ENCODE measurements at places on chromosomes 3 and 15. TPM values are rescaled to one million over a fixed set of nuclear protein-coding genes. Genes with fewer than 3 reads are reported as not detected.

DNA sequence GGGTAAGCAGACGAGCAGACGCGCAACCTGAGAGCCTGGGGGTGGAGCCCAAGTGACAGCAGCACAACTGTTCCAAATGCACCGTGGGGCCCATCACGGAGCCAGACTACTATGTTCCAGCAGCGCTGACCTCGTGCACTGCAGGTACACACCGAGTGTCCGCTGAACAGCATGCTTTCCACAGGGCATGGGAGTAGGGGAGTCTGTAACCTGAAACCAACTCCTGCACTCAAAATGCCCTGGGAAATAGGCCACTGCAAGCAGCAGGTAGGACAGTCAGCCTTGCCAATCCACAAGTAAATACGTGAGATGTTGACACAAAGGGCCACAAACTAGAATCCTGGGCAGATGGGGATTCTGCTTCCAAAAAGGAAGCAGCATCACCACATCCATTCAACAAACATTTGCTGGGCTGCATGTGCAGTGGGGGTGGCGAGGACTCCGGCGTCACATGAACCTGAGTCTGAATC is 73.9 kb downstream of the TBC1D2B start:
- H3K27me3 ChIP-seq: no peaks in the 10 kb centered on the region
- H3K4me3 ChIP-seq: no peak overlapping the region
- no peak for DNase-seq
- H3K4me1 ChIP-seq: peaks cover 39% of the 10 kb centered on the region

- H3K4me3 ChIP-seq: peak within 1 kb of the TSS; percentile 67
- peaks cover 2% of the 10 kb centered on the region for H3K36me3 ChIP-seq
- peaks cover 7% of the 10 kb centered on the region for H3K4me1 ChIP-seq
Observed at GRCh38 chr3:142963516-142964448, at the start of gene PAQR9. Gene PAQR9, minus strand, starts transcription at chr3:142963674. Its CDS starts 338 bp downstream, at chr3:142963336.

DNA sequence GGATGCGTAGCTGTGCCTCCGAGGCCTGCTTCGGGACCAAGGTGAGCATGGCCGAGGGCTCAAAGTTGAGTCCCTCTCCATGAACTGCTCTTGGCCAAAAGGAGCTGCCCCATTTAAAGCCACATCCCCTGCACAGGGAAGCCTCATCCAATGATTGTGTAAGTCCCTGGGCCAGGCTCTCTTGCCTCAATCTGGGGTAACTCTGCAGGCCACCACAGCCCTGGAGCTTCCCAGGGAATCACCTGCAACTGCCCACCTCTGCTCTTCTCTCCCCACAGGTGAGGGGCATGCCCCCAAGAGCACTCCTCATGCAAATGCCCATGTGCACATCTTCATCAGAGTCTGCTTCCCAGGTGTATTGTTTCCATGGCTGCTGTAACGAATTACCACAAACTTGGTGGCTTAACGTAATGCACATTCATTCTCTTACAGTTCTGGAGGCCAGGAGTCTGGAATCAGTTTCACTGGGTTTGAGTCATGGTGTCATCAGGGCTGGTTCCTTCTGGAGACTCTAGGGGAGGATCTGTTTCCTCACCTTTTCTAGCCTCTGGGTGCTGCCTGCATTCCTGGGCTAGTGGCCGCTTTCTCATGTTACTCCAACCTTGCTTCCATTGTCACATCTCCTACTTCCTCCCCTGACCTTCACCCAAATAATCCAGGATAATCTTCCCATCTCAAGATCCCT is 25.0 kb upstream of the LOXL1 start:
- DNase-seq: no peak
- peaks cover 9% of the 10 kb centered on the region for H3K4me1 ChIP-seq
- H3K27me3 ChIP-seq: peaks cover 4% of the 10 kb centered on the region
- H3K4me3 ChIP-seq: no peak overlapping the region

- no peak for DNase-seq
- H3K4me3 ChIP-seq: no peak overlapping the region
- no peak overlapping the region for H3K27ac ChIP-seq
Observed at GRCh38 chr3:151816091-151816604, 2.2 kb downstream of the AADAC start.

GRCh38 chr3:117600112-117600511 is 890.5 kb downstream of the TUSC7 start:
- H3K27ac ChIP-seq: no peak overlapping the region
- DNase-seq: no peak
- no peaks in the 10 kb centered on the region for H3K4me1 ChIP-seq
- no peak overlapping the region for H3K4me3 ChIP-seq

- H3K4me3 ChIP-seq: no peak overlapping the region
- no peak for DNase-seq
- no peaks in the 10 kb centered on the region for H3K4me1 ChIP-seq
- no peaks in the 10 kb centered on the region for H3K36me3 ChIP-seq
Observed at GRCh38 chr3:147652651-147653366, 243.6 kb downstream of the ZIC1 start.

- H3K27ac ChIP-seq: no peak overlapping the region
- peaks cover 20% of the 10 kb centered on the region for H3K4me1 ChIP-seq
- no peak overlapping the region for H3K4me3 ChIP-seq
- H3K36me3 ChIP-seq: peaks cover 64% of the 10 kb centered on the region
- DNase-seq: no peak
- H3K27me3 ChIP-seq: no peaks in the 10 kb centered on the region
Observed at GRCh38 chr3:81753416-81754027, 7.9 kb downstream of the GBE1 start.

DNA sequence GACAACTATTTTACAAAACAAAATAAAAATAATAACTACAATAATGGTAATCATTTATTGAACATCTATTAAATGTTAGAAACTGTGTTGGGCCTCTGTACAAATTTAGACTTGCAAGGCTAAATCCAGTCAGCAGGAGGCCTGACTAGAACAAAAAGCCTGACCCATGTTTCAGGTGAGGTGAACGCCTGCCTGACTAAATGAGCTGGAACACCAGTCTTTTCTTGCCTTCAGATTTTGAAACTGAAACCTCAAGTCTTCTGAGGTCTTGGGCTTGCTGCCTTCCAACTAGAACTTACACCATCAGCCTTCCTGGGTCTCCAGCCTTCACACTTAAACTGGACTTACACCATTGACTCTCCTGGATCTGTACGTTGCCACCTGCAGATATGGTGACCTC is 706.9 kb downstream of the TBL1XR1 start:
- no peak overlapping the region for H3K4me3 ChIP-seq
- DNase-seq: no peak
- H3K36me3 ChIP-seq: no peaks in the 10 kb centered on the region
- no peaks in the 10 kb centered on the region for H3K4me1 ChIP-seq

- no peak for DNase-seq
- H3K27me3 ChIP-seq: no peaks in the 10 kb centered on the region
- H3K36me3 ChIP-seq: peaks cover 59% of the 10 kb centered on the region
- peaks cover 20% of the 10 kb centered on the region for H3K4me1 ChIP-seq
- no peak overlapping the region for H3K27ac ChIP-seq
- no peak overlapping the region for H3K4me3 ChIP-seq
Observed at GRCh38 chr3:125042725-125043406, 12.9 kb downstream of the HEG1 start.

DNA sequence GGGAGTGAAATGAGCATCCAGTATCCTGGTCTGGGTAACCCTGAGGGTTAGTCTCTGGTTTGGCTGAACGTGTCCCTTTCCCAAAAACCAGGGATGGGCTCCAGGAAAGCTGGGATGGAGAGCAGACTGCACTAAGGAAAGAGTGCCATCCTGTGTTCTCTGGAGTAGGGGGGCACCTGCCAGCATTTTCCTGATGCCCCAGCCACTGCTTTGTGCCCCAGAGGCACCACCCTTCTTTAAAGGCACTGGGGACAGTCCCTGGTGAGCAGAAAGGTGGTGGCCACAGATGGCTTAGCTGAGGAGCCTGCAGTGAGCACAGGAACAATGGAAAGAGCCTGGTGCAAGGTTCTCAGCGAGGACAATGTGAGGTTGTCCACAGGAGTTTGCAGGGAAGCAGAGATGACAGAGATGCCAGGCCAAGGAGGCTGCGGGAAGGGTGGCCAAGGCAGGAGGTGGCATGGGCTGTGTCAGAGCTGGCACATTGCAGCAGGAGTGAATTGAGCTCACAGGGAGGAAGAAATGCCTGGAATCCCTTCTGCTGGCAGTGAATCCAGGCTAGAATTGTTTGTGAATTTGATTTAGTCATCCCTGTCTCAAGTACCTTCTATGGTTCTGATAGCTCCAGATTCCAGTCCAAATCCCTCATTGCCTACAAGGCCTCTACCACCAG is 39.9 kb downstream of the AMOTL2 start:
- H3K4me1 ChIP-seq: no peaks in the 10 kb centered on the region
- H3K27ac ChIP-seq: no peak overlapping the region
- no peak overlapping the region for H3K4me3 ChIP-seq
- H3K36me3 ChIP-seq: no peaks in the 10 kb centered on the region
- no peak for DNase-seq
- H3K27me3 ChIP-seq: peaks cover 3% of the 10 kb centered on the region

DNA sequence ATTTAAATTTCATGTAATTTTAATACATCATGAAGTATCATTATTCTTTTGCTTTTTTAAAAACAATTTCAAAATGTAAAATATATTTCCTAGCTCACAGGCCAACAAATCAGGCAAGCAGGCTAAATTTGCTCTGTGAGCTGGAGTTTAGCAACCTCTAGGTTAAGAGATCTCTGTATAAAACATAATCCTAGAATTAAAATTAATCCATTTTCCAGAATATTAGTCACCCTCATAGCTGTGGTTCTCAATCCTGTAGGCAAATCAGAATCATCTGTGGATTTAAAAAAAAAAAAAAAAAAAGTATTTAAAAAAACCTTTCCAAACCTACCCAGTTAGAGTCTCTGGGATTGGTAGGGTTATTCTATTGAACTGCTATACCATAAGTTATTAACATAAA is 209.7 kb downstream of the MINAR1 start:
- no peak overlapping the region for H3K4me3 ChIP-seq
- no peaks in the 10 kb centered on the region for H3K4me1 ChIP-seq
- no peak overlapping the region for H3K27ac ChIP-seq
- no peaks in the 10 kb centered on the region for H3K36me3 ChIP-seq

Gene EPHA3
- total RNA-seq: not detected

Gene FGF12
- not detected for total RNA-seq

Gene KBTBD13
- total RNA-seq: not detected

Gene RHO
- not detected for total RNA-seq
